DMS53 (cell line): ENCODE measurements at places on chromosomes 12 and 14.

DNA sequence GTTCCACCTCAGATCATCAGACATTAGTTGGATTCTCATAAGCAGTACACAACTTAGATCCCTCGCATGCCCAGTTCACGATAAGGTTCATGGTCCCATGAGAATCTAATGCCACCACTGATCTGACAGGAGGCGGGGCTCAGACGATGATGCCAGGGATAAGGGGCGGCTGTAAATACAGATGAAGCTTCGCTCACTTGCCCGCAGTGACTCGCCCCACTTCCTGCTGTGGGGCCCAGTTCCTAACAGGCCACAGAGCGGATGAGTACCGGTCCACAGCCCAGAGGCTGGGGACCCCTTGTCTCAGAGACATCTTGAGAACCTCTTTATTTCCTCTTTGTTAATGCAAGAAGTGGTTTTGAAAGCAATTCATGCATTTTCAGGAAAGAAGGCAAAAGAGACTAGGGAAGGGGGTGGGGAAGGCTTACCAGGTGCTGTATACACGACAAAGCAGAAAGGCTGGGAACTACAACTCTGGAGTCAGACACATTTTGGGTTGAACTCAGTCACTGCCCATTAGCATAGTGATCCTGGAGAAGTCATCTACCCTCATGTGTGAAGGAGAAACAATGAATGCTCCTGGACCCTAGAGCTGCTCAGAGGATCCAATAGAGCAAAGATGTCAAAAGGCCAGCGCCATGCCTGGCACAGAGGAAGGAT, 68.7 kb downstream of the EID3 start:
- no peak for DNase-seq

DNA sequence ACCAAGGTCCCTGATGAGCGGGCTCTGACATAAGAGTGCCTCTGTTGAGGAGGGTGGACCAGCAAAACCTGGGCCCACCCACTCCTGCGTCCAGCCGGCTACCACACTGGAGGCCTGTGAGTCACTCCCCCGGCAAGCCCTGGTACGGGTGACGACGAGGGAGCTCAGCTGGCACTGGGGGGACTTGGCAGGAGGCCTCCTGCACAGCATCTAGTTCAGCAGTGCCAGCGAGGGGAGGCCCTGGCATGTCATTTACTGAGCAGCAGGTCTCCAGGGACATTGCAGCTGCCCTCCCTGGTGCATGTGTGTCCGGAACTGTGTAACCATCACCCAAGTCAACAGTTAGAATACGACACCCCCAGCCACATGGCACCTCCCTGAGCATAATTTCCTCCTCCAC, 24.4 kb downstream of the CD9 start:
- no peak for DNase-seq

- no peak for DNase-seq
Observed at GRCh38 chr12:2075508-2076195, 22.9 kb downstream of the CACNA1C start.

GRCh38 chr12:5889381-5890047, 55.5 kb downstream of the ANO2 start:
- DNase-seq: peak; percentile 62

GRCh38 chr12:116672842-116673516, 64.9 kb downstream of the SPRING1 start:
- DNase-seq: no peak

DNA sequence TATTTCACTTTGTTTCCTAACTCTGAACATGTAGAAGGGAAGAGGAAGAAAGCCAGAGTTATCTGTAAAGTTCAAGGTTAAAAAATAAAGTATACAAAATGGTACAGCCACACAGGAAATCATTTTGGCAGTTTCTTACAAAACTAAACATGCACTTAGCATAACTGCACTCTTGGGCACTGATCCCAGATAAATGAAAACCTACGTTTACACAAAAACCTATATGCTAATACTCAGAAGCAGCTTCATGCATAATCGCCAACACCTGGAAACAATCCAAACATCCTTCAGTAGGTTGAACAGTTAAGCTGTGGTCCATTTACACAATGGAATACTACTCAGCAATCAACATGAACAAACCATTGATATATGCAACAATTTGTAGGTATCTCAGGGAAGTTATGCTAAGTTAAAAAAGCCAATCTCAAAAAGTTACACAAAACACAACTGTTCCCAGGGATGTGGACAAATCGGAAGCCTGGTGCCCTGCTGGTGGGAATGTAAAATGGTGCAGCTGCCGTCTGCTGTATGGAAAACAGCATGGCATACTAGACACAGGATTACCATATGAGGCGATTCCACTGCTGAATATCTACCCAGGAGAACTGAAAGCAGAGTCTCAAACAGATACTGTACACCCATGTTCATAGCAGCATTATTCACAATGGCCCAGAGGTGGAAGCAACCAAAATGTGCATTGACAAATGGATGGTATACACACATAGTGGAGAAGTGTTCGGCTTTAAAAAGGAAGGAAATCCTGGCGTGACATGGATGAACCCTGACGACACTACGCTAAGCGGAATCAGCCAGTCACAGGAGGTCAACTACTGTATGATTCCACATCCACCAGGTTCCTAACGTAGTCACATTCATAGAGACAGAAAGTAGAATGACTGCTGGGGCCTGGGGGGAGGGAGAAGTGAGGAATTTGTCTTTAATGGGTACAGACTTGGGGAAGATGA, 37.7 kb downstream of the NRDE2 start:
- no peak for DNase-seq

GRCh38 chr12:88897723-88898122, 317.5 kb upstream of the KITLG start:
- DNase-seq: peak; percentile 7

DNA sequence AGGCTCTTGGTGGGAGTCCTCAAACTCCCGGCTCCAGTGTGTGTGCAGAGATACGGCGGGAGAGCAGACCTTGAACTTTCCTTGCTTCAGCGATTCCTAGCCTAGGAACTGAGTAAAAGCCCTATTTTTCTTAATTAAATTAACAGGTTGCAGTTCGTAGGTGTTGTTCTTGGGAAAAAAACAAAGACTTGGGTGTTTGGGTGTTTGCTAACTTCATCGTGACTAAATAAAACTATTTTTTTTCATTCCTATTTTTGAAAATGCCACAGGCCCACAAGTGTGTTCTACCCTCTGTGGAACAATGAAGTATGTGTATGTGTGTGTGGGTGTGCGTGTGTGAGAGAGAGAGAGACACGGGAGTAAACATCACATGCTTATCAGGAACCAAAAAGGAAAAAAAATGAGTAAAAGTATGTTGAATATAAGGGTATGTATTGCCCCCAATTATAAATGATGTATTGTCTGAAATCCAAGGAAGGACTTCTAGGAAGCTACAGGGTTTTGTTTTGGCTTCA, 651 bp downstream of the TMEM117 start:
- peak; percentile 82 for DNase-seq

DNA sequence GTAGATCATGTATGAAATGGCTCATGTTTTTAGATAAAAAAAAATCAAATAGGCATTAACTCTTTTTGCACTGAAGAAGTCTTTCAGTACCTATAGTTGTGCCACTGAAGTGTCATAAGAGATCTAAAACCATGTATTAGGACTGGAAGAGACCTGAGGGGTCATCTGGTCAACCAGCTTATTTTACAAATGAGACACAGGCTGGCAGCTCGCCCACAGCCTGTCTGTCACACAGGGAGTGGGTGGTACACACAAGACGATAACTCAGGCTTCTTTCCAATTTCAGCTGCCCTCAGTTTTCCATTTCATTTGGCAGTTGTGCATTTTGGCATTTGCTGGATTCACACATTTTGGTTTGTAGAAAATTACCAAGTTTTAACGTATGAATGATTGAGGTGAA, 34.7 kb downstream of the C12orf75 start:
- DNase-seq: no peak

- no peak for DNase-seq
Observed at GRCh38 chr14:78088916-78089315, 81.3 kb upstream of the NRXN3 start.

DNA sequence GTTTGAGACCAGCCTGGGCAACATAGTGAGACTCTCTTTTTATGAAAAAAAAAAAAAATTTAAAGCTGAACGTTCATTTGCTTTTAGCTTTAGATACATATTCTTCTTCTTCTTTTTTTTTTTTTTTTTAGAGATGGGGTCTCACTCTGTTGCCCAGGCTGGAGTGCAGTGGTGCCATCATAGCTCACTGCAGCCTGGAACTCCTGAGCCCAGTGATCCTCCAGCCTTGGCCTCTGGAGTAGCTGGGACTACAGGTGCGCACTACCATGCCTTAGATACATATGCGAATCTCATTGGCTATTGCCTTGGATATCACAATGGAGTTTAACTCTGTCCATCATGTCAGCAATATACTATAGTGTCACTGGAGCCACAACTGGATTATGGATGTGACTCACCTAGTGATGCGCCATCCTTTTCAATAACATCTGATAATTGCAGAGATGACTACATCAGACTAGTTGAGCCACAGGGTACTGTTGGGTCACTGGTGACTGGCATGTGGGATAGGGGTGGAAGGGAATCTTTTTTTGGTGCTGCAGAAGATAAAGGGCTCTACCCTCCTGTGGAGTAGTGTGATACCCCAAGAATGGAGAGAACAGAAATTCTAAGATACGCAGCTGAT, 2.7 kb upstream of the ADIPOR2 start:
- DNase-seq: peak; percentile 52

GRCh38 chr12:124422570-124423523, 128.0 kb downstream of the RFLNA start:
- DNase-seq: peak; percentile 91

- no peak for DNase-seq
Observed at GRCh38 chr14:67387195-67387594, 24.8 kb downstream of the PLEK2 start.

DNA sequence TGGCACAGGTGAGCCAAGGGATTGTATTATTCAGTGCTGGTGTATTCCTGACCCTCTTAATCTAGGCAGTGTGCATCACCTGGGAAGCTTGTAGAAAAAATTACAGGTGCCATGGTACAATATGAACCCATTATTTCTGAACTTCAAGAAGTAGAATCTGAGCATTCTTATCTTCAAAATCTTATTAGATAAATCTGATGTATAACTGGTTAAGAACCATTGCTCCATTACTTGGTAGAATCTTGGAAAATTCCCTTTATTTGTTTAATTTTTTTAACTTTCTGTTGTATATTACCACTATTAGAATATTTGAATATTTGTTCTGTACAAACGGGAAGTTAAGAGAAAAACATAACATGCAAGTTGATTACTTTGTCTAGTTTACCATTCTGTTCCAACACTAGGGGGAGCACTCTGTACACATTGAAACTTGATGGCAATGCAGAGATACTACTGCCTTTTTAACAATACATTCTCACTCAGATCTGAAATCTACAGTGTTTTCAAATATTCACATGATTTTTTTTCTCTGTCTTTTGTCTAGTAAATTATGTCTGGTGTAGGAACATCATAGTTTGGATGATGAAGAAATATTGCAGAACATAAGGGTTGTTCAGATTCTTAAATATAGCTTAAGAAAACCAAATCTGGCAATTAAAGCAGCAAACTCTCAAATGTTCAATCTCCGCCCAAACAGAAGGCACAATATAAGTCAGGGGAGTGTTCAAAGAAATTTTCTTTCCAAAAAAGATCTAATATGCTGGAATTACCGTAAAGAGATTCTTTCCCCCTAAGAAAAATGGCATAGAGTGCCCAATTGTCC, 196.6 kb downstream of the PCNX1 start:
- DNase-seq: peak; percentile 64

- DNase-seq: no peak
Observed at GRCh38 chr12:113889076-113889475, 77.0 kb downstream of the RBM19 start.

GRCh38 chr14:77897374-77897773, 97.5 kb downstream of the ADCK1 start:
- DNase-seq: no peak

DNA sequence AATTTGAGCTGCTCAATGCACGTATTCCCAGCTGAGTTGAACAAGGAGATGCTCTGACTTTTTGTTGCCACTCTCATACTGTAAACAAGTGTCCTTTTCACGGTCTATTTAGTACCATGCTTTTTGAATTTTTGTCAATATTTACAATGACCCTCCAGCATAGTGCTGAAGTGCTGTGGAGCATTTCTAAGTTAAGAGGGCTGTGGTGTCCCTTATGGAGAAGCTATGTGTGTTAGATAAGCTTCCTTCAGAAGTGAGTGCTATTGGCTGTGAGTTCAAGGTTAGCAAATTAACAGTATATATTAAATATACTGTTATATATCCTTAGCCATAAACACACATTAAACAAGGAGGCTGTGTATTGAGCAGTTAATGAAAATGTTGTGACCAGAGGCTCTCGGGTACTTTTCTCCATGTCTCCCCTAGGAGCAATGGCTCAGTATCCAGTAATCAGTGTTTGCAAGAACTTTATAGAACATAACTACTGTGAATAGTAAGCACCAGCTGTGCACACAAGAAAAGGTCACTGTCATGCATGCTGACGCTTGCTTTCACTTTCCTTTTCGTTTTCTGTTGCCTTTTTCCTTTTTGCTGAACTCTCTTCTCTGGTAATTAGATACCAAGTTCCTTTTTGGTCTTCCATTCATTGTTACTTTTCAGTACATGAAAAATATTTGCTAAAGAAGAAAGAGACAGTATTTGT, 187.2 kb upstream of the NEDD1 start:
- peak; percentile 97 for DNase-seq

DNA sequence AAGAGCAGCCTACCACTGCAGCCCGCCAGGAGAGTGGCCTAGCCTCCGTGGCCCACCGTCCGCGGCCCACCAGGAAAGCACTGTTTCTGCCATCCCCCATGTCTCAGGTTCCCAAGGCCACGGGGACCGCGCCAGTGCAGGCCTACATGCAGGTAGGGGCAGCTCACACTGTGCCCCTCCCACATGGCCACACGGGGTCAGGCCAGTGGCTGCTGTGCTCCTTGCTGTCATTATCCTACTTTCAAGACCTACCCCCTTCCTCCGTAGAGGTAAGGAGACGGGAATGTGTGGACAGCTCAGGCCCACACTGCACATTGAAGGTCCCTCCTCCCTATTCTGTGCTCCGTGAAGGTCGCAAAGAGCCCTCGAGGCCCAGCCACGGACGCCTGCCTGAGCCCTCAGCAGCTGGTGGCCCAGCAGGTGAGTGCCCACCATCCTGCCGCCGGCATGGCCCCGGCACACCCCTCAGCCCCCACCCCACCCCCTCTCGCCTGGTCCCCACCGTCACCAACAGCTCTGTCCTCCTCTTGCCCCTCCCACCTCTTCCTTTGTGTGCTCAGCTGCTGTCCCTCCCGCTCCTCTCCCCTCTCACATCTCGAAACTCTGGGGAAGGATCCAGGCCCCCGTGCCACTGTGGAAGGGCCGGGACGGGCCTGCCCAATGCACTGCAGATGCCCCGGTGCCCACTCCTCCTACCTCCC, 10.0 kb downstream of the DDX51 start:
- peak; percentile 91 for DNase-seq

DNA sequence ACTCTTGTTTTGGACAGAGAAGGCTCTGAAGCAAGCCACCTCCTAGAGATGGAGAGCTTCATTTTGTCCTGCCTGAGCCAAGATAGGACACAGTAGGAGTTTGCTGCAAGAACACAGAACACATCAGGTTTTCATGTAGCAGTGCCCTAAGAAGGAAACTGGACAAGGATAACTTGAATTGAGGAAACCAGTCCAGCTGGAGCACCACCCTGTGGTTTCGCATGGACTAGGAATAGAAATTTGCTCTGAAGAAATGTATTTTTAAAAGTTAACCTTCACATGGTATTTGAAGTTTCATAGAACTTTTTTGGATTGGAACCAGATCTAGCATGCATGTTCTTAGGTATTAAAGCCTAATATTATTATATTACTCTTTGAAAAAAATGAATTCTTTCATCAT, 68.8 kb downstream of the RERG start:
- peak; percentile 54 for DNase-seq

- DNase-seq: no peak
Observed at GRCh38 chr12:53684654-53685220, 8.9 kb upstream of the ATP5MC2 start.

GRCh38 chr12:96500693-96501092, 11.3 kb downstream of the CFAP54 start:
- peak; percentile 52 for DNase-seq
